ENCODE measurements at places on chromosomes 13 and 19. TPM values are rescaled to one million over a fixed set of nuclear protein-coding genes. Genes with fewer than 3 reads are reported as not detected.

- DNase-seq: peak; percentile 42
Measured at GRCh38 chr19:12838182-12838885, at the start of gene MAST1. Gene MAST1, plus strand, starts transcription at chr19:12838515. Its CDS starts 58 bp downstream, at chr19:12838573.

DNA sequence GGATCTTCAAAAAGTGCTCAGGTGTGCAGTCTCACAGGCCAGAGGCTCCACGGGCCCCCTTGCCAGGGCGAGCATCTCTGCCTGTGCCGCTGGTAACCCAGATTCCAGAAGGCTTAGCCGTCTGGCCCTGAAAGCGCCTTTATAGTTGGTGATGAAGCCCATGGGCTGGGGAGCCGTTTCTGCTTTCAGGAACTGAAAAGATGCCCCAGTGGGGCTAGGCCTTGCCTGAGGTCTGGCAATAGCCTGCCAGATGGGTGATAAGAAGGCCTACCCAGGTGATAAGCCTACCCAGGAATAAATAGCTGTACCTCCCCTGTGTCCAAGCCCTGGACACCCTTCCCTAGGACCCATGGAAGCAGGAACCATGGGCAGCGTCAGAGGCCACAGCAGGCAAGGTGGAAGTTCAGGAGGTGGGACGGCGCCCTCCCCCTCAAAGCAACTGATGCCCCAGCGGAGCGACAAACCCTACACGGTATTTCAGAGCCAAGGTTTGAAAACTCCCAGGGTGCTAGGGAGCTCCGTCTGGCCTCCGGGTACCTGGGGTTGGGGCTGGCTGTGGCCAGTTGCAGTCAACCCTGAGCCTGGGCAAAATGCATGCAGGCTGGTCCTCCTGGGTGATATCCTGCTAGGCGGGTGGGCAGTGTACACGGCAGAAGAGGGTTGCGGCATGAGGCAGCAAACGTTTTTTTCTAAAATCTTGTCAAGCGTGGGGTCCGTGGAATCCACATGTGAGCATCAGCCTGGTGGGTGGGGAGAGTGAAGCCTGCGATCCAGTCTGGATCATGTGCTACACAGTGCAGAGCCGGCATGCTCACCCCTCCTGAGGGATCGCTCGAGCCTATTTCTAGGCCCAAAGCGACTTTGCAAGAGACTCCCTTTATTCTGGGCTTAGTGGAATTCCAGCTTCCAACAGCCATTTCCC, 45.3 kb downstream of the ACTN4 start:
- DNase-seq: no peak

- no peak for DNase-seq
Measured at GRCh38 chr13:112807653-112808376, 118.0 kb downstream of the ATP11A start.

DNA sequence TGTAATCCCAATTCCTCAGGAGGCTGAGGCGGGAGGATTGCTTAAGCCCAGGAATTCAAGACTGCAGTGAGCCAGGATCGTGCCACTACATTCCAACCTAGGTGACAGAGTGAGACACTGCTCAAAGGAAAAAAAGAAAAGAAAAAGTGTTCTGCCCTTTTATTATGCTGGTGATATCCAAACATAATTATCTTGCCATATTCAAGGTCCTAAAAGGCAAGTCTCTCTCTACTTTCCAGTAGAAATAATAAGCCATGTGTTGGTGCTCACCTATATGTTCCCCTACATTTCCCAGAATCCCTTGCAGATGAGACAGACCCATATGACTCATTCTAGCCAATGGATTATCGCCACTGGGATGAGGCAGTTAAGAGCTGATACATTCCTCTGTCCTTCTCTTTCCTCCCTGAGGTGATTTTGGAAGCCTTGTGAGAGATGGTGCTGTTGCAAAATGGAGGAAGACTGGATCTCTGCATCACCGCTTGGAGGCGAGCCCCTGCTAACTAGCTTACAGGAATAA, 58.3 kb upstream of the MRI1 start:
- no peak for DNase-seq

DNA sequence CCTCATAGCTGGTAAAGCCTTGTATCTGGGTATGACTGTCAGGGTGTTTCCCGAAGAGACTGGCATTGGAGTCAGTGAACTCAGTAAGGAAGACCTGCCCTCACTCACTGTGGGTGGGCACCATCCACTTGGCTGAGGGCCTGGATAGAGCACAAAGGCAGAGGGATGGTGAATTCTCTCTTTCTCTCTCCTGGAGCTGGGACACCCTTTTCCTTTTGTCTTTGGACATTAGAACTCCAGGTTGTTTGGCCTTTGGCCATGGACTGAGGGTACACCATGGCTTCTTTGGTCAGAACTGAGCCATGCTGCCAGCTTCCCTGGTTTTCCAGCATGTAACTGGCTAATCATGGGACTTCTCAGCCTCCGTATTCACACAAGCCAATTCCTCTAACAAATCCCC, 4.6 kb upstream of the CEACAM1 start:
- DNase-seq: no peak

GRCh38 chr19:28578208-28578607, 634.7 kb downstream of the UQCRFS1 start:
- no peak for DNase-seq

DNA sequence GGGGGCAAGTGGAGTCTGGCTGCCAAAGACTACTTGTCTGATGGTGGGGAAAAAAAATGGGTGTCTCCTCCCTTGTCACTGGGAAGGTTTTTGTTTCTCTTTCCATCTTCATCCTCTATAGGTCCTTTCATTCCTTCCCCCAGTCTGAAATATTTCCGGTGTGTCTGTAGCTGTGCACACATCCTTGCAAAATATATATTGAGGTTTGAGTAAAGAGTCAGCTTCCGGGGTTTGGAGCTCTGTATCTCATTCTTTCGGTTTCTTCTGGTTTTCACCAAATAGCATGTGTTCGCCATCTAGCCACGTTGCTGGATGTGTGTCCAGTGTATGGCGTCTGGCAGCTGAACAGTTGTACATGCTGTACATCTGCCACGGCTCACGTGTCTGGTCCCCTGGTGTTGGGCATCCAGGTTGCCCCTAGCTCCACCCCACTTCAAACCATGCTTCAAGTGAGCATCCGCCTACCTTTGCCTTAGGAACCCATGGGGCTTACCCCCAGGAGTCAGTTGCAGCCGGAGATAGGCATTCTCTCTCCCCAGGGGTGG, 142.2 kb downstream of the SIPA1L3 start:
- peak; percentile 65 for DNase-seq

- DNase-seq: no peak
Measured at GRCh38 chr13:42068886-42069285, 20.4 kb downstream of the DGKH start.

DNA sequence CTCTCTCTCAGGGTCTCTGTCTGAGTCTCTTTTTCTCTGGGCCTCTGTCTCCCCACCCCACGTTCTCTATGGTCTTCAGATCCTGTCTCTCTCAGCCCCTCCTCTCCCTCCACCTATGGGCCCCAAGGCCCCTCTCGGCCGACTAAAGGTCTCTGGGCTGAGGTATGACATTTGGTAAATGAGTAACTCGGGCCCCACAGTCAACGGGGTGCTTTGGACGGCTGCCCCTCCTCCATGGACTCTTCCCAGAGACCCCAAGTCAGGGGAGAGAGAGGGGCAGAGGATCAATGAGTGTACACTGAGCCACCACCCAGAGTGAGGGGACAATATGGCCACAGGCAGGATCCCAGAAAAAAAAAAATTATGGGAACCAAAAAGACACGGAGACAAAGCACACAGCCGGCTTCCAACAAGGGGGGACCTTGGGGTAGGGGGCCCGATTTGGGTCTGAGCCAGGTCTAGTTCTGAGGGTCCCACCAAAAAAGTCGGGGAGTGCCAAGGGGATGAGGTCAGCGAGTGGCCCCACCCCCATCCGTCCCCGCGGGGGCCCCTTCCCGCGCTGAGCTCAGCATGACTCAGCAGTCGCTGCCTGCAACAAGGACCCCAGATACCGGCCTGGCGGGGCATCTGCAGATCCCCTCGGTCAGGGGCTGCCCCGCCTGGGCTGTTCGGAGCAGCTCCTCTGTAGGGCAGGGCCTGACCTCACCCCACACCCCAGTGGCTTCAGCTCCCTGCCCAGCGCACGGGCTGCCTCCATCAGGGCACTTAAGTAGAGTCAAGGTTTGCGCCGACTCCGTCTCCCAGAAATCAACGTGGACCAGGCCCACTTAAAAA, 1.5 kb upstream of the FTL start:
- DNase-seq: peak; percentile 90

LHB gene
- not detected for polyA plus RNA-seq

DNA sequence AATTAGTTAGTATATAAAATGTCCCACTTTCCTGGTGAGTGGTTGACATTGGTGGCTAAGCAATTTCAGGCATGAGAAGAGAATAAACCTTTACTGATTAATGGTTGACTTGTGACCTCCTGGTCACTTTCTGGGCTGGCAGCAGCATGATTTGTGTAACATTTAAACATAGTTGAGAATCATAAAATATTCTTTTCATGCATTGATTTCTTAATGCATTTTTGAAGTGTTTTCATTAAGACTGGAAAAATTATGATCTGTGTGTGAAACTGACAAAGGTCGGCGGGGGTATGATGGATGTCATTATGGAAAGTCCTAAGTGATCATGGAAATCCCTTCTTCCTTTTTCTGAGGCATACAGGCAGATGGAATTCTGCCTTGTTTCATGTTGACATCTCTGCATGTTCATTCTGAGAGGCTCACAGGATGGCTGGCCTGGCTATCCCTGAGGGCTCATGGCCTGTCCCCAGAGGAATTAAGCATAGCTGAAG, 98.7 kb upstream of the RNF113B start:
- DNase-seq: no peak

SLITRK5 gene
- 2.7 TPM for polyA plus RNA-seq

PRPF31 gene
- 47.5 TPM for polyA plus RNA-seq

TGFBR3L gene
- polyA plus RNA-seq: 0.23 TPM

C19orf67 gene
- polyA plus RNA-seq: not detected

TJP3 gene
- polyA plus RNA-seq: not detected

DNA sequence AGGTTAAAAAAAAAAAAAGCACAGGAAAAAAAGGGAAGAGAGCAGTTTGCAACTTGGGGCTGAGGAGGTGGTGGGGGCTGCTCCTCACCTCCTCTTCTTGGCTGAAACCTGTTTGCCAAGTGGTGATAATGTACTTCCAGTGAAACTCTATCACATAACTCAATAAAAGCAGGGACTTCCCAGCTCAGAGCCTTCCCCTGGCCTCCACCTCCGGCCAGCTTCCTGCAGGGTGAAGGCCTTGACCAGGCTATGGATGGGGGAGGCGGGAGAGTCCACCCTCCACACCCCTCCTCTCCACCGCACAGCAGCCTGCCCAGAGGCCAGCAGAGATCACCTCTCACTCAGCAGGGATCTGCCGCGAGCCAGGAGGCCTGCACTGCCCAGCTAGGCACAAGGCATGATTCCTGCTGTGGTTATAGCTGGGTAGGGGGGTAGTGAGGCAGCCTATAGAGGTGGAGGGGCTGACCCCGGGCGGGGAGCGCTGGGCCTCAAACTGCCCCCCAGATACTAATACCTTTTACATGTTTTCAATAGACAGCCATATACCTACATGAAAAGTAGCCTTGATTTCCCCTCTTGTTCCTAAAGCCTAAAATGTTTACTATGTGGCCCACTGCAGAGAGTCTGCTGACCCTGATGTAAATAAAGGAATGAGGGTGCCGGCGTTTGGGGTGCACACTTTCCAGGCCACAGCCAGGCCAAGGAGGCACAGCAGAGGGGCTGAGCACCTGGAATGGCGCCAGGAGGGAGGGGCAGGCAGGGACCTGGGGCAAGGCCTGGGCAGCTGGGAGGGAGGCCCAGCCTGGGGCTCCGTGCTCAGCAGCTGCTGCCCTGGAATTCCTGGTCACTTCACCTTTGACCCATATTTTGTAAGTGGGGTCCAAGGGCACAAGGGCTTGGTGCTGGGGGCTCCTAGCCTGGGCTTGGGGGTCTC, 10.3 kb downstream of the ZNF787 start:
- DNase-seq: peak; percentile 45

- no peak for DNase-seq
Measured at GRCh38 chr13:114315074-114315785, 927 bp downstream of the CHAMP1 start.

DNA sequence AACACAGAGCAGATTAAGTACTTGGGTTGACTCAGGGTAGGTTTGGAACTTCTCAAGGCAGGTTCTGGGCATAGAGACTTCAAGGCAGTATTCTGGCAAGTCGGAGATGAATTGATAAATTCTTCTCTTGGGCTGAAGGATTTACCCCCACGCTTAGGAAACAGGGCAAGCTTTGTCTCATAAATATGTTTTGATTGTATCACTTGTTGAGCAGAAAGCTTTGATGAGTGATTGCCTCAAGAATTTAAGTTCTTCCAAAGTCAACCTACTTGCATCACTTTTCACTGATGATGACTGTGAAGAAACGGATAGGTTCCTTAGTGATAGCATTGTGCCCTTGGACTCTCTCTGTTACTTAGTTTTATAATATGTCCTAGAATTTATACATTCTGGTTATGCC, 258.6 kb upstream of the DACH1 start:
- DNase-seq: no peak

GRCh38 chr13:100203696-100204367, 114.9 kb downstream of the PCCA start:
- DNase-seq: no peak

- DNase-seq: no peak
Measured at GRCh38 chr19:737591-738093, 13.3 kb upstream of the MISP start.

F2RL3 gene
- polyA plus RNA-seq: 0.41 TPM

Data from muscle of back (tissue), 13 donors.